ENCODE measurements at places on chromosomes 1 and 21.

GRCh38 chr1:37441490-37441889, 32.9 kb upstream of the ZC3H12A start:
- no peak for DNase-seq

- DNase-seq = no peak
These were observed 31.6 kb upstream of the KIF1B start for GRCh38 chr1:10178597-10179405.

DNA sequence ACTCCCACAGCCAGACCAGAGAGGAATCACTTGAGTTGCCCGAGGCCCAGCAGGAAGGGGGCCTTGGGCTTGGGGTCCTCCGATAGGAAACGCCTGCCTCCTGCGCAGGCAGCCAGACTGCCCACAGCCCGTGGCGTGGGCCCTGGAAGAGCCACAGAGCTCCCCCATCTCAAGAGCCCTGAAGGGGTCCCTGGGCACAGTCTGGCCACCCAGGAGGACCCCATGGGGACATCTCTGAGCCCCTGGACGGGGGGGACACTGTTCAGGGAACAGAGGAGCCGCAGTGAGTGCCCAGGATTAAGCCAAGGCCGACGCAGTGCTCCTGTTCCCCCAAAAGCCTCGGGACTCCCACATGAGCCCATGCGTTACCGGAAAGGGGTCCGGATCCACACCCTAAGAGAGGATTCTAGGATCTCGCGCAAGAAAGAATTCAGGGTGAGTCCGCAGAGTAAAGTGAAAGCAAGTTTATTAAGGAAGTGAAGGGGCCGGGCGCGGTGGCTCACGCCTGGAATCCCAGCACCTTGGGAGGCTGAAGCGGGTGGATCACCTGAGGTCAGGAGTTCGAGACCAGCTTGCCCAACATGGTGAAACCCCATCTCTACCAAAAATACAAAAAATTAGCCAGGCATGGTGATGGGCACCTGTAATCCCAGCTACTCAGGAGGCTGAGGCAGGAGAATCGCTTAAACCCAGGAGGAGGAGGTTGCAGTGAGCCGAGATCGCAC, 38.1 kb upstream of the LBR start:
- DNase-seq = no peak

GRCh38 chr21:41164981-41165655, 2.8 kb upstream of the BACE2 start:
- no peak for DNase-seq

- no peak for DNase-seq
These were observed 304.0 kb downstream of the DUSP10 start for GRCh38 chr1:221437926-221438325.

DNA sequence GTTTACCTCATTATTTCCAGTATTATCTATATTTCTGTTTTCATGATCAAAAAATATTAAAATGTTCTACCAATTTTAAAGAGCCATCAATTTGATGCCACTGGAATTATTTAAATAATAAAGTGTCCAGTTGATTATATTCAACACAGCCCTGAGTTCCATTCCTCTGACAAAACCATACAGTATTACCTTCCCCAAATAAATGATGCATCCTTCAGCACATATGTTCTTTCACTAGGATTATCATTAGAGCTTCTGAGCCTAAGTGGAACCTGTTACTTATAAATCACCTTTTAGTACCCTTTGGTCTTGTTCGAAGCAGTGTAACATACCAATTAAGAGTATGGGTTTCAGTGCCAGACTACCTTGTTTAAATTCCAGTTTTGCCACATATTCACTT, 17.3 kb upstream of the PLEKHO1 start:
- DNase-seq = no peak

- no peak for DNase-seq
These were observed 82.6 kb downstream of the OLFML2B start for GRCh38 chr1:161940866-161941591.

DNA sequence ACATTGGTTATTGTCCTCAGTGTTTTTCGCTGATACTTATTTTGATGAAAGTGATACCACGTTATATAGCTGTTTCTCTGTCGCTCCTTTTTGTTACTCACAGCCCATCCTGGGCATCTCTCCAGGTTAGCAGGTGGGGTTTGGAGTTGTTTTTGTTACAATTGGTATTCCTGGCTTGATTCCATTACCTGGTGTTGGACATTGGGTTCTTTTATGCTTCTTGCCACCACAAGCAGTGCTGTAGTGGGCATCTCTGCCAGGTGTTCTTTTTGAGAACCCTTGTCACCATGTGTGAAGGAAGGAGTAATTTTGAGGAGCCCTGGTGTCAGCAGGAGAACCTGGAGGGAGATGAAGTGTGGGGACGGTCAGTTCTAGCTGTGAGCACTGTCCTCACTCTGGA, 47.5 kb upstream of the PWP2 start:
- no peak for DNase-seq

DNA sequence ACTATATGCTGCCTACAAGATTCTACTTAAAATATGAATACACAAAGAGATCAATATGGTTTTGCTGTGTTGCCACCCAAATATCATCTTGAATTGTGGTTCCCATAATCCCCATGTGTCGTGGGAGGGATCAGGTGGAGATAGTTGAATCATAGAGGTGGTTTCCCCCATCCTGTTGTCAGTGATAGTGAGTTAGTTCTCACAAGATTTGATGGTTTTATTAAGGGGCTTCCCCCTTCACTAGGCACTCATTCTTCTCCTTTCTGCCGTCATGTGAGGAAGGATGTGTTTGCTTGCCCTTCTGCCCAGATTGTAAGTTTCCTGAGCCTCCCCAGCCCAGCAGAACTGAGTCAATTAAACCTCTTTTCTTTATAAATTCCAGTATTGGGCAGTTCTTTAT, 654.4 kb upstream of the NR5A2 start:
- no peak for DNase-seq

- no peak for DNase-seq
These were observed 241.8 kb upstream of the IRF2BP2 start for GRCh38 chr1:234851450-234852438.

- DNase-seq = peak; percentile 99
These were observed 11.5 kb downstream of the ADAMTSL4 start for GRCh38 chr1:150560576-150561253.

DNA sequence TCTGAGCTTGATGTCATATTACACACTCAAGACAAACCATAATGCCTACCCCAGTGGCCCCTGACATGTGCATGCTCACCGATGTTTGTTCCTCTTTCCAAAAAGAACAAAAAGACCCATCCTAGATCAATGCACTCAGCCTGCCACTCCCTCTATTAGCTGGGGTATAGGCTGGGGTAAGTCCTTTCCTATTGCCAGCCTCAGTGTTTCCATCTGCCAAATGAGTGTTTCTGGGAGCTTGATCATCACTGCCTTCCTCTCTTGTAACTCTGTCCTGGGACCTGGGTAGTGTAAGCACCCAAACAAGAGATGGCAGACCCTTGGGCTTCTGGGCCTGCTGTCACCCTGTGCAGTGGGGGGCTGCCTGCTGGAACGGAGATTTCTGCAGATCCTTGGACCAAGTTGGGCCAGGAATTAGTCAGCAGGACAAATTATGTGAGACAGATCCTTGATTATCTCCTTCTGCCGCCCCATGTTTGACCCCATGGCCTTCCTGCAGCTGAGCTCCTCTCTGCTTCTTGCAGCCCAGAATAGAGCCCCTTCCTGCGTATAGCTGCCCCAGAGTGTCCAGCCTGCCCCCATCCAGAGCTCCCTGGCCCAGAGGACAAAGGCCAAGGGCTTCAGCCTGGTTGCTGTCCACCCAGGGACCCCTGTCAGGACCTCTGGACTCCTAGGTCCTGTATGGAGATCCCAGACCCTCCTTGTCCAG, 31.5 kb upstream of the LRP8 start:
- DNase-seq = no peak

DNA sequence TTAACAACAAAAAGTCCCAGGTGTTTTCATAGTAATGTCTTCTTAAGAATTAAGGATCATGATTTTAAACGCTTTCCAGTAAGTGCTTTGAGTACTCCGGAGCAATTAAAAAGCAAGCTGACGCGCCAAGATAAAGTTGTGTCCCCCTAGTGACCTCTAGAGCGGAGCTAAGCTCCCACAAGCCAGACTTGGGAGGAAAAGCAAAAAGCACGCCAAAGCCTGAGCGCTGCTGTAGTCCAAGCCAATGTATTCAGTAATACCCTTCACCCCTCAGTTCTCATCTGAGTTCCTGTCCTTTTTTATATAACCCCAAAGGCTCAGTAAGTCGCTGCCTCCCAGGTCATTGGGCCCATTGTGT, 3.5 kb upstream of the SLC44A5 start:
- DNase-seq = no peak

DNA sequence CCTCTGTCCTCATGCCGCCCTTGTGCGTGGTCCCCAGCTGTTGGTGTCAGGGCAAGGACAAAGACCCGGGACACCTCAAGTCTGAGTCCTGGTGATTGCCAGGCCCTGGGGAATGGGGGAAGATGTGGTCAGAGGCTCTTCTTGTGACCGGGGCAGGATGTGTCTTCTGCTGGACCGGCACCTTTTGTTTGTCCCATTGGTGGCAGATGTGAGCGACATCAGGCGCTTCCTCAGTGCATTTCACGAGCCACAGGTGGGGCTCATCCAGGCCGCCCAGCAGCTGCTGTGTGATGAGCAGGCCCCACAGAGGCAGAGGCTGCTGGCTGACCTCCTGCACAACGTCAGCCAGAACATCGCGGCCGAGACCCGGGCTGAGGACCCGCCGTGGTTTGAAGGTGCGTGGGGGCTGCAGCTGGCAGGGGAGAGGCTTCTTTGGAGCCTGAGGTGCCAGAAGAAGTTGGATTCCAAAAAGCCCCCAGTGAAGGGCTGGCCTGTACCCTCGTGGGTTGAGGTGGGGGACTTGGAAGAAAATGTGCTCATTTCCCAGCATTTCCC, 8.4 kb downstream of the DFFB start:
- DNase-seq = no peak

- no peak for DNase-seq
These were observed 27.1 kb upstream of the C1orf105 start for GRCh38 chr1:172393354-172393753.

- DNase-seq = no peak
These were observed 275.5 kb downstream of the RGS7 start for GRCh38 chr1:241081473-241081872.

DNA sequence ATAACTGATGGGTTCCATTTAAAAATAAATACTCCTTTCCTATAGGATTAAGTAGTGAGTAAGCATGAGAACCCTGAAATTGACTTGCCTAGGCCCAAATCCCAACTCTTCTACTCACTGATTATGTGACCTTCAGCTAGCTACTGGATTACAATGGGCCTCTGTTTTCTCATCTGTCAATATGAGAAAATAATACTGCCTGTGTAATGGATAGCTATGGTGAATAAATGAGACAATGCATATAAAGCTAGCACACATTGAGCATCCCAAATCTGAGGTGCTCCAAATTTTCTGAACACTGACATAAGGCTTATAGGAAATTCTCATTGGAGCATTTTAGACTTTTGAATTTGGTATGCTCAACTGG, 5.3 kb upstream of the LRRC8C start:
- peak; percentile 11 for DNase-seq

DNA sequence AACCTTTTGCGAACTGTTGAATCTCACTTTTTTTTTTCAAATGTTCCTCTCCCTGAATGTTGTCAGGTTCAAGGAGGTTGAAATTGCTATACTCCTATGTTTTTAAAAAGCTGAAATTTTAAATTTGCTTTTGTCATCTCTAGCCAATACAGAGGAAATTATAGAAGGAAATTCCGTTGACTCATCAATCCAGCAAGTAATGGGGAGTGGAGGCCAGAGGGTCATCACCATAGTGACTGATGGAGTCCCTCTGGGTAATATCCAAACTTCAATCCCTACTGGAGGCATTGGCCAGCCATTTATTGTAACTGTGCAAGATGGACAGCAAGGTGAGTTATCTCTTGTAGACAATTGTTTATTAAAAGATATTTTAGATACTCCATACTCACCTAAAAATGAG, 36.3 kb downstream of the GABPB2 start:
- no peak for DNase-seq

DNA sequence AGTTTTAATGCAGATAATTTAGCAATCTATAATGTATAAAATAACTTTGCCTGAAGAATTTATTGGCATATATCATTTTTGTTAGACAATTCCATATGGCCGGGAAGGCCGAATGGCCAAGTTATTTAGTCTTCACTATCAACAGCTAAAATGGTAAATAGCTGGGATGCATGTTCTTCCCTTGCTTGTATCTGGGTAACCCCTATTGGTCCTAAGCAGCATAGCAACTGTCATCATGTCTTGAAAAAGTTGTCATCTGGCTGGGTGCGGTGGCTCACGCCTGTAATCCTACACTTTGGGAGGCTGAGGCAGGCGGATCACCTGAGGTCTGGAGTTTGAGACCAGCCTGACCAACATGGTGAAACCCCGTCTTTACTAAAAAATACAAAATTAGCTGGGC, 340.0 kb upstream of the DPYD start:
- no peak for DNase-seq

- no peak for DNase-seq
These were observed 213.1 kb downstream of the PCP4 start for GRCh38 chr21:40080385-40080784.

GRCh38 chr1:42743317-42744147, 3.5 kb upstream of the CLDN19 start:
- DNase-seq = no peak

- no peak for DNase-seq
These were observed 1.1 kb upstream of the ERRFI1 start for GRCh38 chr1:8026976-8027747.

Data from NCI-H526 (cell line).